Activated CD8-positive, alpha-beta memory T cell treated with anti-CD3 and anti-CD28 coated beads for 1 hour (primary cell): ENCODE measurements at places on chromosomes 3 and 15.

GRCh38 chr15:48355377-48355776 is 24.1 kb downstream of the DUT start:
- DNase-seq, result no peak

- DNase-seq, result no peak
Observed at GRCh38 chr15:77607111-77607893, 25.4 kb downstream of the LINGO1 start.

DNA sequence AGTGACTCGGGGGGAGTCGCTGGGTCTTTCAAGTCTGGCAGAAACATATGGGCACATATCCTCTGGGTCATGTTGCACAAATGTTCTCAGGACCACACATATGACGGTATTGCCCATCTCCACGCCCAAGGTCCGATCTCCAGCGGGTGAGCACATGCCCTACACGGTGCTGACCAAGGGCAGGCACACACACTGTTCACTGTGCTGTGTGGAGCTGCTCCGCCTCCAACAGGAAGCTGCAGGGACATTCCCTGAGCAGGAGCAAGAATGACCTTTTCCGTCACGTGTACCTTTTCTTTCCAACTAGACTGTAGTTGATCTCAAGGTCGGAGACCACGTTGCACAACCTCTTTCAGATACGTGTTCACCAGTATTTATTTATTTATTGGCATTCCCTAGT is 41.7 kb upstream of the B3GNT5 start:
- DNase-seq, result no peak

GRCh38 chr3:16059081-16059537 is 115.4 kb upstream of the GALNT15 start:
- no peak for DNase-seq

GRCh38 chr3:31733234-31733667 is 200.5 kb downstream of the STT3B start:
- DNase-seq, result no peak

GRCh38 chr15:59662260-59662659 is 4.9 kb upstream of the GTF2A2 start:
- no peak for DNase-seq

DNA sequence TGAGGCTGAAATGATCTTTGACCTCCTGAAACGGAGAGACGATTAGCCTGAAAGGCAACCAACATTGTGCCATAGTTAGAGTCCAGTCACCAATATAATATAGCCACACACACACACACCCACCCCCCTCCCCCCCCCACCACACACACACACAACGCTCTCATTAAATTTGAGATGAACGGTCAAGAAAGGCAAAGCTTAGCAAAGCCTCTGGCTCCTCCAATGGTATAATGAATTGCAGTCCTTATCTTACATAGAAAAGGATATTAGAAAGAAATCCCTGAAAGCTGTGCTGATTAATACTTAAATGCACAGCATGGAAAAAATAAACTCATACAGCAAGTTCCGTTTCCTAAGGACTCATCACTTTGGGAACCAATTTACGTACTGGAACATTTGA is 876 bp upstream of the ZNF385D start:
- DNase-seq, result no peak

DNA sequence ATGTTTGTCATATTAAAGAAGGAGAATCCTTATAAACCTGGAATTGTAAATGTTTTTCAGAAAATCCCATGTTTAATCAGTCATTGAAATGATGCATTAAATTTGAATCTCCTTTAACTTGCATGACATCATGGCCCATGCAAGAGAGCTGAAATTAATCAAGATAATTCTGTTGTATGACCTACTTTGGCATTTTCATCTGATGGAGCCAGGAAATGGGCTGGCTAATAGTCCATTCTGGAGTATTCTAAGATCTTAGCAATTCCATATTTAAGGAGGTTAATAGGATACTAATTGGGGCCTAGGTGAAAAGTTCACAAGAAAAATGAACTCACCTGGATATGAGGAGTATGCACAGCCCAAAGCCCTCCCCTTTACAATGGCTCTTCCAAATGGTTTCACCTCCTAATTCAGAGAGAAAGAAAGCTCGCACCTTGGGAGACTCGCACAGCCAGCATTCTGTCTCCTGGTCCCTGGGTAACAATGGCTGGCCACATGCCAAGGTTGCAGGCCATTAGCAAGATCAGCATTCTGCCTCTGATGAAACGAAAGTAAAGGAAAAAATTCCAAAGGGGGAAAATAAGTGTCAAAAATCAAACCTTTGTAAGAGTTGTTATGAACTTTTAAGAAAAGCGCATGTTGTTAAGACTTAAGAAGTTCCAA is 786.4 kb downstream of the MCTP2 start:
- DNase-seq, result no peak

- no peak for DNase-seq
Observed at GRCh38 chr15:22872936-22873701, 34.7 kb downstream of the NIPA2 start.
